RWPE2 (cell line): ENCODE measurements at places on chromosomes 11 and 22.

DNA sequence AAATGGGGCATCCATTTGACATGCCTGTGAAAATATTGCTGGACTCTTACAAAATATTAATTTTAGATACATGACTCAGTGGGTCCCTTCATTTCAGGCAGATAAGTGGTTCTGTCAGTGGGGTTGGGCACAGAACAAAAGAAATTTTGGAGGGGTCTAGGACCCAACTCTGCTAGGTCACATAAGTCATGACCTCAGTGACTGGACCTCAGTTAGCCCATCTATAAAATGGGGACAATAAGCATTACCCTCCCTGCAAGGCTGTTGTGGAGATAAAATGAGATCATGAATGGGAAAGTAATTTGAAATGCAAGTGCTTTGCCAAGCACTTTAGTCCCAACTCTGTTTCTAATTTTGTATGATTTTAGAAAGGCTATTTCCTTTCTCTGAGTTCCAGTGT is 23.8 kb downstream of the ADORA2A start:
- no peak for DNase-seq

- no peak for DNase-seq
Measured at GRCh38 chr11:59862252-59862651, 4.0 kb downstream of the TCN1 start.

DNA sequence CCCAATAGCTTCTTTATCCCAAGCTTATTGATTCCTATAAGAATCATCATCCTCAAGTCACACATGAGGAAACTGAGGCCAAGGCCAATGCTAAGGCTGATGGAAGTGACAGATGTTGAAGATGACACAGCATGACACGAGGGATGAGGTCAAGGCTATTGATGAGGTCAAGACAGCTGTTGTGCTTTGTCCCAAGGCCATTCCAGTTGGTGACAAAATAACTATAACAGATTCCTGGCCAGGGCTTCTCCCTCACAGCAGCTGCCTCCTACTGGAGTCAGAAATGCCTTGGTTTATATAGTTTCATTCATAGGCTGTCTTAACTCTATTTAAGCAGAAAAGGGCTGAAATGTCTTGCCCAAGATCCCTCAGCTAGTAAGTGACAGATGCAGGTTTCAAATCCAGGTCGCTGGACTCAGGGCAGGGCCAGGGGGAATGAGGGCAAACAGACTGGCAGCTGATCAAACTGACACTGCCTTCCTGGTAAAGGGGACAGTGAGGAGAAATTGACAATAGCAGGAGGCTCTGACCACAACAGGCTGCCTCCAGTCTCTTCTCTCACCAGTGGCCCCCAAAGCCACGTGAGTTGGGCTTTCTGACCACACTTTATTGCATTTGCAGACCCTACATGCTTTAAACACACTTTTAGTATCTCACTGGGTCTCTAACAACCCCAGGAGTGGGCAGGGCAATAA is 16.5 kb downstream of the MIF start:
- DNase-seq: no peak

DNA sequence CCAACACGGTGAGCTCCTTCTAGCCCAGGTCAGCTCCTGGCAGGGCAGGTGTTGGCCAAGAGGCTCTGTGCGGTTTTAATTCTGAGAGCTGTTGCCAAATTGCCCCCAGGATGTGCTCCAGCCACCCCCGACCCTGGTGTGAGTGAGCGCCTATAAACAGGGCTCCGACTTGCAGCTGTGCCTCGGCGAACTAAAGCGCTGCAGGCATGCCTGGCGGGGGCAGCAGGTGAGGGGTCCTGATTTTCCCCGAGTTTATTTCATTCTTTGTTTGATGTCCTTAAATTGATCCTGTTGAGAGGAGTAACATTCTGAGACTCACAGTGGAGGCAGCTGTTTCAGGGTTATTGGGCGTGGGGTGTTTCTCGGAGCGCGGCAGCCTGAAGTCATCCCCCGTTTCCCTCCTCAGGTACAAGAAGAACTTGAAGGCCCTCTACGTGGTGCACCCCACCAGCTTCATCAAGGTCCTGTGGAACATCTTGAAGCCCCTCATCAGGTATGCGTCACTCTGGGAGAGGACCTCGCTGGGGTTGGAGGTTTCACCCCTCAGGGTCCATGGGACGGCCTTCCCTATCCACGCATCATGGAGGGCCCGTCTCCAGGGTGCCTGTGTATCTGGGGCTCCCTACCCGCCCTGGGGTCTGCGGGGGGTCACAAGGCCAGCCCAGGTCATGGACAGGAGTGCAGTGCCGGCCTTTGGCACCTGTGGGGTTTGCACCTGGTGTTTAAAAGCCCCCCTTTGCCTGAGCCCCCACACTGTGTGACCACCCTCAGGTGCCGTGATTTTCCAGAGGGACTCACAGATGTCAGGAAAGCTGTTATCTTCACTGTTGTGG is 62.1 kb downstream of the ARHGAP8 start:
- no peak for DNase-seq

- DNase-seq: no peak
Measured at GRCh38 chr11:21411104-21411503, 741.7 kb downstream of the NELL1 start.

DNA sequence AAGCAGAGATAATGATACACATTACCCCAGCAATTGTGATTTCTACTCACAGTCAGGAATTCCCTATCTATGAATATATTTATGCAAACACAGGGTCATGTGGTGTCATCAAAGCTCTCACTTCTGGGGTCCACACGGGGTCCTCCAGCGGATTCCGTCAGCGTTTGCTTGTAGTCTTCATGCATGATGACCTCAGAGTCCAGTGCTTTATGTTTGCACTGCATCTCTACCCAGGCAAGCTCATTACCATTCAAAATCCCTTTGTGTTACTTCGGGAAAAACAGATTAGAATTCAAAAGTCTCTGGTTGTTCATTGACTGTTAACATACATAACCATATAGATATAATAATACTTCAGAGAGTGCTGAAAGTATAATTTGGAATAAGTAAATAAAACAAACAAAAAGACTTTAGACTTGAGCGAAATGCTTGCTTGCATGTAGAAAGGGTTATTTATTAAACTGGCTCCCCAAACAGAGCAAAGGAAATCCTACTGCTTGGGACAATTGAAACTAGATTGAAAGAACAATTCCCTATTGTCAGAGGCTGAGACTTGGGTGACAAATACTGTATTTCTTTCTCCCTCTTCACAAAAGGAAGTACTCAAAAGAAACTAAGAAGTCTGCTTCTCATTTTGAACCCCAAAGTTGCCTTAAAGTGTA is 423.1 kb downstream of the ETS1 start:
- no peak for DNase-seq

DNA sequence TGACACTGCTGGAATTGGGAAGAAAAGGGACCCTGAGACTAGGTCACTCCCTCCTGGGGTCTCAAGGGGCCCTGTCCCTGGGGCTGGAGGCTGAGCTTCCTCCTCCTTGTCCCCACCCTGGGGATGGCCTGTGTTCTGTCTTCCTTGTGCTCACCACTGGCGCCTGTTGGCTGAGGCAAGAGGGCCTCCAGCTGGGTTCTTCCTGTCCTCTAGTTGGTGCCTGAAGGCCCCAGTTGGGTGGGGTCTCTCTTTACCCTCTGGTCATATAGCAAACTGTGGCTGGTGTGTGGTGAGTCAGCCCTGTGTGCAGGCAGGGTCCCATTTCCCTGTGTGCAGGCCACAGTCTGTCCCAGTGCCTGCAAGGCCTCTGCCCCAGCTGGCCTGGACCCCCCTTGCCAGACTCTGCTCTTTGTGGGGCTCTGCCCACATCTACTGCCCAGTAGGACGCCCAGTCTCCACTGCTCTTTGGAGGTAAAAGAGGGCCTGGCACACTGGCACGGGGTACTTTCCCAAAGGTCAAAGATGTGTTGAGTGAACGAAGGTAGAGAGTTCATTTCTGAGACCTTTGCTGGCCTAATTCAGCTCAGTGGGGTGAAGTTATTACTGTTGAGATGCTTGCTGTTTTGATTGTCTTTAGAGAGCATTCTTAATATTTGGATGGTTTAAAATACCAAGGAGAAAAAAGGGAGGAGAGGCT is 55.1 kb upstream of the CLDN5 start:
- no peak for DNase-seq

DNA sequence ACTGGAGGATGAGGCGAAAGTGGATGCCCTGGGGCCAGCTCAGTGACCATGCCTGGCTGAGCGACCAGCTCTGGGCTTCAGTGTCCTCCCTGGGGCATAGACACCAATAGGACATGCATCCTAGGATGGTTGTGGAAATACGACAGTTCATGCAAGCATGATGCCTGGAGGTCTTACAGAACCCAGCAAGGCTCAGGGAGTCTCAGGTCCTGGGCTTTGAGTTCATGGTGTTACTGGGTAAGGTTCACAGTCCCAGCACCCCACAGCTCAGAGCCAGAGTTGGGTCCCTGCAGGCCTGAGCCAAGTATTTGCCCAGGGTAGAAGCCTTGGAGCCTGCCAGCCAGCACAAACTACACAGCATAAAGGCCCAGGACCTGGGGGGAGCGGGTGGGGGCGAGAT is 4.2 kb upstream of the SUSD2 start:
- no peak for DNase-seq

DNA sequence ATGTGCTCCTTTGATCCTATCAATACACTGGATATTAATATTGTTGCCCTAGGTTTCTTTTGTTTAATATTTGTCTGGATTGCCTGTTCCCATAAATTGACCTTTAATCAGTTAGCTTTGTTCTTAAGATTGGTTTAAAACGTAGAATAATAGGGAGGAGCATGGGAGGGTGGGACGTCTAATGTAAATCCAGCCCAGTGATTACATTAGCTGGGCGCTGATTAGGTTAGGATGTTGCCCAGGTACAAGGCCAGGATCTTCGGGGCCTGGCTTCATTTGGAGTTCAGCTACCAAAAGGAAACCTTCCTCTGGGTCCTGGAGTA is at the start of gene SRSF8:
SRSF8 (plus strand) TSS at position 204 of the 323 bp plus-strand sequence. CDS start 308 bp downstream, outside the sequence.
- no peak for DNase-seq

DNA sequence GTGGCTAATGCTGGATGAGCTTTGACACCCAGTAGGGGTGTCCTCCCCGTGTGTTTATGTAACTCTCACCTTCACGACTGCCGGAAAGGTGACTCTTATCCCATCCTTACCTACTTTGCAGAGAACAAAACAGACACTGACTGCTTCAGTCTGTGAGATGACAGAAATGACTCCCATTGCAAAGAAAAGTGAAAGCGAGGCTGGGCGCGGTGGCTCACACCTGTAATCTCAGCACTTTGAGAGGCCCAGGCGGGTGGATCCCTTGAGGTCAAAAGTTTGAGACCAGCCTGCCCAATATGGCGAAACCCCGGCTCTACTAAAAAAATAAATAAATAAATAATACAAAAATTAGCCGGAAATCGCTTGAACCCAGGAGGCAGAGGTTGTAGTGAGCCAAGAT is 106.4 kb upstream of the ANO1 start:
- DNase-seq: no peak

GRCh38 chr11:12235947-12236743 is 125.8 kb downstream of the MICAL2 start:
- DNase-seq: no peak

DNA sequence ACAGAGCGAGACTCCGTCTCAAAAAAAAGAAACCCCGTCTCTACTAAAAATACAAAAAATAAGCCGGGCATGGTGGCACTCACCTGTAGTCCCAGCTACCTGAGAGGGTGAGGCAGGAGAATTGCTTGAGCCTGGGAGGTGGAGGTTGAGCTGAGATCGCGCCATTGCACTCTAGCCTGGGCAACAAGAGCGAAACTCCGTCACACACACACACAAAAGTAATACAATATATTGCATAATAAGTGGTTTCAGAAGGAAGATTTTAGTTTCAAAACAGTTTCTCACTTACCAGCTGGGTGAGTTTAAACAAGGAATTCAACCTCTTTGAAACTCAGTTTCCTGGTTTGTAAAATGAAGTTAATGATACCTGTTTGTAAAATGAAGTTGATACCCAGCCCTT is 32.7 kb upstream of the HTR3A start:
- DNase-seq: no peak

GRCh38 chr11:133263332-133263731 is 269.0 kb downstream of the OPCML start:
- no peak for DNase-seq

DNA sequence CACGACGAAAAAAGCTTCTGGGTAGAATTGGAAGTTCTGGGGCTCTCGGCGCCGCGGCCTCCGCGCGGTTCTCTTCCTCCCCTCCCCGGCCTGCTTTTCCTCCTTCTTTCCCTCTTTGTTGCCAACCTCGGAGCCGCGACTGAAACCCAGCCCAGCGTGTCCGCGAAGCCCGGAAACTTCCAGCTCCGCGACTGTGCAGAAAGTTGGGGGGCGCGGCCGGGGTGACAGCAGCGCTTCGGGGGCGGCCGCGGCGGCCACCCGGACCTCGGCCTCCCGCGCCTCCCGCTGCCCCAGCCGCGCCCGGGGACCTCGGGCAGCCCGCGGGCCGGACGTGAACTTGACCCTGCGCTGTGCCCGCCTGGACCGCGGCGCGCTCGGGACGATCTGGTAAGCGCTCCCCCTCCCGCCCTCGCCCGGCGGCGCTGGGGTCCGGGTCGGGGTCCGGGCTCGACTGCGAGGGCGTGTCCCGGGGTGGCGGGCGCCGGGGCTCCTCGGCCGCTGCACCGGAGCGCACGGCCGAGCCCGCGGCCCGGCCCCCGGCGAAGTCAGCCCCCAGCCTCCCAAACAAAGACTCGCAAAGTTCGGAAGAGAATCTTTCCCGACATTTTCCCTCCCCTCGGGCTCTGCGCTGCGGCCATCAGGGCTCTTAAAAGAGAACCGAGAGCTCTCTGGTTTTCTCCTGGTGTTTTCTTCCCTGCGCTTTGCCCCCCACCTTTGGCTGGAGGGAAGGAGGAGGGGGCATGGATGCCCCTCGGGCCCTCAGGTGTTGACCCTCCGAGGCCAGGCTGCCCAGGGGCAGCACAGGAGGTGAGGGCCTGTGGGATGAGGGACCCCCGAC is 67.9 kb upstream of the WNT7B start:
- no peak for DNase-seq

DNA sequence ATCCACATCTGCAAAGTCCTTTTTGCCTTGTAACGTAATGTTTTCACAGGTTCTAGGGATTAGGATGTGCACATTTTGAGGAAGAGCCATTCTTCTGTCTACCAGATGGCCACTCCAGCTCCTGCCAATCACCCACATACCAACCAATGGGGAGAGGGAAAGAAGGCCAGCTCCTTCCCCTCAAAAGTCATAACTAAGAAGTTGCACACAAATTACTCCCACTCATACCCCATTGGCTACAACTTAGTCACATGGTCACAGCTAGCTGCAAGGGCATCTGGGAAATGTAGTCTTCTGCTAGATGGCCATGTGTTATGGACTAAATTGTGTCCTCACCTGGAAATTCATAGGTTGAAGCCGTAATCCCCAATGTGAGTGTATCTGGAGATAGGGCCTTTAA is 15.4 kb upstream of the MYOD1 start:
- no peak for DNase-seq

GRCh38 chr22:44632541-44633396 is 69.2 kb upstream of the PRR5 start:
- DNase-seq: no peak
